GM04503 (cell line): ENCODE measurements at places on chromosomes 6 and 20.

DNA sequence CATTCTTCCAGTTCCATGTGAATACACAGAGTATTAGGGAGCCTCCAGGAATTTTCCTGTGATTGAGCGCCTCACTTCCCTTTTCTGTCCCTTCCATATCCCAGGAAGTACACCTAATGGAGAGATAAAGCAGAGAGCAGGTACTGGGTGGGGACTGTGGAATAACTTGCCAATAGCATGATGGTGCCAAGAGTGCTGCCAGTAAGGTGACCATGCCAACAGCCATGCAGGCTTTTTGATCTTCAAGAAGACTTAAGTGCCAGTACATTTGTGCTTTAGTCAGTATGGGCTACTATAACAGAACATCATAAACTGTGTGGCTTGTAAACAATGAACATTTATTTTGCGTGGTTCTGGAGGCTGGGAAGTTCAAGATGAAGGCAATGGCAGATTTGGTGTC lies 160.2 kb upstream of the RIMS1 start:
- DNase-seq = no peak

DNA sequence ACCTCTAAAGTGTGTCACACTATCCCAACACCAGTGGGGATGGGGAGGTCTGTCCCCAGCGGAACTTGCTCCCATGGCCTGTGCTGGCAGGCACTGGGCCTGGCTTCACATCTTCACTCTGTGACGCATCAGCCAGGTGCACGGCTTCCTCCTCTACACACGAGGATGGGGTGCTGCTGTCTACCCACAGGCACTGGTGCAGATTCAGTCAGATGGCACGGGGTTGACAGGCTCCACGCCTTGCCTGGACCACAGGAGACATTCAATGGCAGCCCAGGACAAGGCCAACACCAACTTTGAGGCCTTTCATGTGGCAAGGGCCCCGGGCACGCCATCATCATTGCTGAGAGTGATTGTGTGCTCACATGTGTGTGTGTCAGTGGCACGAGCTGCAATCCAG lies 92.4 kb downstream of the TMEM242 start:
- DNase-seq = no peak

- DNase-seq = no peak
These were observed 41.2 kb downstream of the XRN2 start for GRCh38 chr20:21344206-21344900.

- no peak for DNase-seq
These were observed 93.7 kb downstream of the PSMB1 start for GRCh38 chr6:170459451-170459850.

DNA sequence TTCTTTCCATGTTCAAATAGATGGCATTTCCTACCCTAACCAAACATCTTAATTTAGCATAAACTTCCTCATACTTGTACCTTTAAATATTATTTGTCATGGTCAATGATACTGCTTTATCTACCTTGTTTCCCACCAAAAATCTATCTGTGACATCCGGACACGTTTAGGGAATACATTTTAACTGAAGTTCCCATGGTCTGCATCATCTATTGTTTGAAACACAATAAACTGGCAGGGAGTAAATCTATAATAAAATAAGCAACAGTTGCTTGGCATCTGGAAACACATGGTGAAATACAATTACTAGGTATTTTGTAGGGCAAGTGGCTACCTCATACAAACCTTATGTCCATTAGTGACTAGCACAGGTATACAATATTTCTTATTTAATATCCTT lies 289.1 kb downstream of the GJA1 start:
- no peak for DNase-seq

GRCh38 chr20:46121184-46121930 lies 3.2 kb downstream of the CD40 start:
- no peak for DNase-seq

- no peak for DNase-seq
These were observed 205.3 kb downstream of the TBXT start for GRCh38 chr6:165962366-165962765.

GRCh38 chr6:44446626-44447300 lies 59.3 kb downstream of the CDC5L start:
- peak; percentile 63 for DNase-seq

DNA sequence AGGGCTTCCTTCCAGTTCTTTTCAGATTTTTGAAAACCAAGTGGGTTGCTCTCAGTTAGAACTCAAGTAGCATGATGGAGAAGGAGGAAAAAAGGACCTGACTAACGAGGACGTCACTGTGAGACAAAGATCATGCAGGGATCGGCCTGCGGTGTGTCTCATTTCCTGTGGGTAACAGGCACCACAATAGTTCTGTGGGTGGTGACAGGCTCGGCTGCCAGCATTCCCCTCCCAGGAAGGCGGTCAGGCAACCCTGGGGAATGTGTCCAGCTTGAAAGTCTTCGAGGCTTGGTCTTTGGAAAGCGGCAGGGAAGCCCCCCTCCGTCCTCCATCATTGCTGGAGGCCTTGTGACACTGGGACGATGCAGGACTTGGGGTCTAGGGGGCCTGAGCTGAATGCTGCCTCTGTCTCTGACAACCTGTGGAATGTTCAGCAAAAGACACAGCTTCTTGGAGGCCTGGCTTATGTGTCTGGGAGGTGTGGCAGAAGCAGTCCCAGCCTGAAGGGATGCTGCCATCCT lies 121.0 kb downstream of the BCAS1 start:
- peak; percentile 78 for DNase-seq

DNA sequence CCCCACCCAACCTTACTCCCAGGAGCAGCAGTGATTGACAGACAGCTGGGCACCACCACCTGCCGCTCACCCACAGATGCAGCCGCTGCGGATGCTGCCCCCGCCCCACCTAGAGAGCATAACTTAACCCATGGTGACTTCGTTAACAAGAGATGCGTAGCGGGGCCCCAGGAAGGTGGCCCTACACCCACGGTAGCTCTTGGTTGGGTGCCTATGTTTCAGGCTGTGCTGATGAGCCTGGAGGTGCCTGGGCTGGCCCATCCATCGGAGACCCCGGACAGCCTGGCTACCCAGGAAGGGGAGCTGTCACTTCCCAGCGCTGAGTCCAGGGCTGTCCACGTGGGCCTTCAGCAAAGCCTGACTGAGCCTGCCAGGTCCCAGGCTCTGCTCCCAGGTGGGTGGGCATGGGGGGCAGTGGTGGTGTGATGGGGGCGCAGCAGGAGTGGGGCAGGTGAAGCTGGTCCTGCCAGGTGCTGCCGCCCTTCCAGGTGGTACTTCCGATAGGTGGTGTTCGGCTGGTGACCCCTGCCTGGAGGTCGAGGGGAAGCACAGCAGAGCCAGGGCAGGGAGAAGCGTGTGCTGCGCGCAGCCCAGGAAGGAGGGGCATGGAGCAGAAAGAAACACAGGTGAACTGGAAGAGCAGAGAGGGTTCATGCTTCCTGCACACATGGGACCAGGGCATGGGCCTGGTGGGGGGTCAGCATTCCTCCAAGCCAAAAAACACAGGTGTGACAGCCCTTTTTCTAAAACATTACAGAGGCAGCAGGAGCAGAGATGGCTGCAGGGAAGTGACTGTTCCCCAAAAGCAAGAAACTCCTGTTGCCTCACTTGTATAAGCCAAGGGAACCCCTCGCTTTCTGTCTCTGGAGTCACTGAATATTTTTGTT lies 56.9 kb downstream of the SYNJ2 start:
- DNase-seq = no peak

GRCh38 chr6:135842618-135843392 lies 8.7 kb upstream of the PDE7B start:
- no peak for DNase-seq

- no peak for DNase-seq
These were observed 28.9 kb downstream of the STX11 start for GRCh38 chr6:144179237-144179636.
